AG04450 (cell line): ENCODE measurements at places on chromosomes 11 and 22. TPM values are rescaled to one million over a fixed set of nuclear protein-coding genes. Genes with fewer than 3 reads are reported as not detected.

SERPIND1 gene
- polyA plus RNA-seq, result 0.06 and 0.09 TPM in 2 replicates

IL18 gene
- 0.12 and 0.46 TPM in 2 replicates for polyA plus RNA-seq

CD248 gene
- polyA plus RNA-seq, result 105 and 128 TPM in 2 replicates

TSGA10IP gene
- polyA plus RNA-seq, result not detected in 2 replicates

ZDHHC8 gene
- 13.5 and 21.9 TPM in 2 replicates for polyA plus RNA-seq
